ENCODE measurements at places on chromosomes 3 and 15.

DNA sequence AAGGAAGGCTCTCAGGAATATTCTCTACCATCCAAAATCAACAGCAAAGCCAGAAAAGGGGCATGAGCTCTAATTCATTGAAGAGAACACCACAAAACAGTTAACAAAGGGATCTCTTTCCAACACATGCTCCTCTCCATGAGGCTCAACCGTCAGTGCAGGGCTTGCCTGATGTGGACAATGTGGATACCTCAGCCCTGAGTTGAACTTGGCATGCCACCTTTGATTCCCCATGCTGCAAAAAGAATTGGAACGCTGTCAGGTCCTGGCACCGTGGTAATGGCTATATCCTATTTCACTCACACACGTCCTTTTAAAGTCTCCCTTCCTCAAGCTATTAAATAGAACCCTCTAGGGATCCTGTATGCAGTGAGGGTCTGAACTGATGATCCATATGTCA lies 30.7 kb upstream of the IP6K2 start:
- no peak for DNase-seq

- DNase-seq, result no peak
Measured at GRCh38 chr3:191003742-191004141, 141.2 kb upstream of the GMNC start.

DNA sequence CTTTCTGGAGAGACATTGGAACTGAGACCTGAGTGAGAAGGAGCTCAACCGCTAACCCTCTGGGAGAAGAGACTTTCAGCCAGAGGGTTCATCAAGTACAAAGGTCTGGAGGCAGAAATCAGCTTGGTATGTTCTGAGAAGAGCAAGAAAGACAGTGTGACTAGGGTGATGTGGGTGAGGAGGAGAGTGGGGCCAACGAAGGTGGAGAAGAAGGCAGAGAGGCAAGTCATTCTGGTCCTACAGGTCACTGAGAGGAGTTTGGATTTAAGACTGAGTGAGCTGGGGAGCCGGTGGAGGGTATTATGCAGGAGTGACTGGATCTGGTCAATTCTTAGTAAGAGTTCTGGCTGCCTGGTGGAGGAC lies 12.2 kb downstream of the XIRP1 start:
- no peak for DNase-seq

DNA sequence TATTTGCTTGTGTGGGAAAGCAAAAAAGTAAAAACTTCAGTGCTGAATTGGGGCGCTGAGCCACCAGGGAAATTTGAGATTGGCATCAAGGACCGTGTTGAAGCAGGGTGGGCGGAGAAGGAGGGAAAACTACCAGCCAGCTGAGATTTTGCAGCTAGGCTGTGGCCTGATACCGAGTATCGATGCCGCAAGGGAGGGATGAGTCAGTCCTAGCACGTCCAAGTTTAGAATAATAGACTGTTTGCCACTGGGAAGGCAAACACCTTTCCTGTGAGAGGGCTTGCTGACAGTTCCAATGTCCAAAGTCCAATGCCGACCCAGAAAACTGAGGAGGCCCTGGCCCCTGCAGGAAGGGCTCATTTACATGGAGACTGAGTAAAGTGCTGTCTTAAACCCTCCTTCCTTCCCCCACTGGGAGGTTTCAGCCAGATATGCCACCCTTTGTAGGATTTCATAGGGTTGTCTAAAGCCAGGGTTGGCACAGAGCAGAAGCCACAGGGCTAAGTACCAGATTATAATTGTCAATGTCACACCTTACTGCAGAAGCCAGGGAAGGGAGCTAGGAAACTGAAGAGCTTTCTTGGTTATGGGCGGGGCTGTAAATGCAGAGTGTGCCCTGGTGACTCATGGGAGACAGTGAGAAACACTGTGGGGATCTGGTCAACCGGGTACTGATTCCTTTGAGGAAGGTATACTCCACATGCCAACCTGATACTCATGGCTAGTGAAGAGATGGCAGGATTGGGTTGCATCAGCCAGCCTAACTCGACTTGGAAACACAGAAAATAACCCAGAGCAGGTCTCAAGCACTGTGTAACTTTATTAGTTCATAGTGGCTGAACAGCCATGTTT lies 28.4 kb upstream of the PIK3CB start:
- no peak for DNase-seq

GRCh38 chr3:45677033-45677446 lies 12.2 kb upstream of the SACM1L start:
- DNase-seq, result peak; percentile 79

- no peak for DNase-seq
Measured at GRCh38 chr15:51108933-51109550, 14.3 kb upstream of the TNFAIP8L3 start.

GRCh38 chr3:51717446-51717845 lies 10.6 kb downstream of the GRM2 start:
- no peak for DNase-seq

GRCh38 chr15:90596943-90597342 lies 67.2 kb downstream of the CRTC3 start:
- DNase-seq, result no peak

DNA sequence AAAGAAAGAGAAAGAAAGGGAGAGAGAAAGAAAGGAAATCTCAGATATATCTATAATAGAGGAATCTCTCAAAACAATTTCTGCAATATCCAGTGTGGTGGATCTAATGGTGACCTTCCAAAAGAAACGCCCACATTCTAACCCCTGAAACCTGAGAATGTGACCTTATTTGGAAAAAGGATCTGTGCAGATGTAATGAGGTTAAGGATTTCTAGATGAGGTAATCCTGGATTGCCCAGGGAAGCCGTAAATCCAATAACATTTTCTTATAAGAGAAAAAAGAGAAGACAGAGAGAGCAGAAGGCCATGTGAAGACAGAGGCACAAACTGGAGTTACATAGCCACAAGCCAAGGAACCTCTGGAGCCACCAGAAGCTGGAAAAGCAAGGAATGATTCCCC lies 307.6 kb downstream of the ZBTB20 start:
- DNase-seq, result no peak

DNA sequence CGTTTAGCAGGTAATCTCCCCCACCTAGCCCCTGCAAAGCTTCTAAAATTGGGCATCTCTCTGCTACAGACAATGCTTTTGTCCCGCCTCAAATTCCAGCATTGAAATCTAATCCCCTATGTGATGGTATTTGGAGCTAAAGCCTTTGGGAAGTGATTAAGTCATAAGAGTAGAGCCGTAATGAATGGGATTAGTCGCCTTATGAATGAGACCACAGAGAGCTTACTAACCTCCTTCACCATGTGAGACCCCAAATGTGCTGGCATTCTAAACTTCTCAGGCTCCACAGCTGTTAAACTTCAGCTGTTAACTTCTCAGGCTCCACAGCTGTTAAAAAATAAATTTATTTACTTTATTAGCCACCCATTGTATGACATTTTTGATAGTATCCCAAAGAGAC lies 374.2 kb upstream of the BCHE start:
- DNase-seq, result no peak

- no peak for DNase-seq
Measured at GRCh38 chr15:43998607-43999006, 171.8 kb downstream of the WDR76 start.

DNA sequence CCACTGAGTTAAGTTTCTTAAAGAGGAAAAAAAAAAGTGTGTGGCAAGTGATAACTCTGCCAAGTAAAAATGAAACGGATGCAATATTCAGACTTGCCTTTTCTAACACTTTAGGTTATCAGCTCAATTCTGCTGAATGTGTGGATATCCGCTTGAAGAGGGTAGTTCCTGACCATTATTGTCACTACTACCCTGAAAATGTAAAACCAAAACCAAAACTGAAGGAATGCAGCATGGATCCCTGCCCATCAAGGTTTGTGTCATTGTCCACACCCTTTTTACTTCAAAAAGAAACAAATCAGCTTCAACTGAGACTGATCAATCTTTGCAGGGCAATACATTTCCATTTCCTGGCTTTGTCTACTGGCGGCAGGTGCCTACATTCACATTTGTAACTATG lies 236.1 kb downstream of the ADAMTSL3 start:
- DNase-seq, result no peak

DNA sequence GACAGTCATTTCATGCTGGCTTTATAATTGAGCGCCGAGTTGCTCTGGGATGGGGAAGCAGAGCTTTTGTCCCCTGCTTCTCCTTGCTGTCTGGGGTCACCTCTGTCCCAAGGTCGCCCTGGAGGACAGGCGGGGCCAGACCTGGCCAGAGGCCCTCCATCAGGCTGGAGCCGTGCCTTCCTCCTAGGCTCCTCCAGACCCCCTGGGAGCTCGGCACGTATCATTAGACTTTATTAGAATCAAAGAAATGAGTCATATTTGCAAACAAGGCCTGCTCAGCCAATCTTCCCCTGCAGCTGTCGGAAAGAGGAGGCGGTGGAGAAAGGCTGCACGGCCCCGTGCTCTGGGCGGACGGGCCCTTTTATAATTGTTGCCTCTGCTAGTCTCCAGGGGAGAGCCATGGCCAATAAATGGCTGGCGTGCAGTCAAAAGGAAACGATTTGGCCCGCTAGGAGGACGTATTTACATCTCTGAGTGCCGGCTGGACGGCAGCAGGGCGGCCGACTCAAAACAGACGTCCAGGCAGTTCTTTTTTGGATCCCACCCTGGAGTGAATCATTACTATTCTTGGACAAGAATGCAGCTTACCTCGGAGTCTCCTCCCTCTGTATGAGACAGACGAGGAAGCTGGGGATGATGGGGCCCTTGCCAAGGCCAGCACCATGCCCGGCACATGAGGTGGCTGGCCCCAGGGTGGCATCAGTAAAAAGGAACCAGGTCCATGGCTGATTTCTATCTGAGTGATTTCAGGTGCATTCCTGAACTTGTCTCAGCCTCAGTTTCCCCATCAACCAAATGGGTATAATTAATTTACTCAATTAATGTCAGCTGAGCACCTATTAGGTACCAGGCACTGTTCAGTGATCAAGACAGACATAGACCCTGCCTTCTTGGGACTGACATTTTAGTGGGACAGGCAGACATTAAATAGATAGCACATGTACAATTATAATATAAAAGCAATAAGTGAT lies 50.6 kb downstream of the SLC6A6 start:
- no peak for DNase-seq

DNA sequence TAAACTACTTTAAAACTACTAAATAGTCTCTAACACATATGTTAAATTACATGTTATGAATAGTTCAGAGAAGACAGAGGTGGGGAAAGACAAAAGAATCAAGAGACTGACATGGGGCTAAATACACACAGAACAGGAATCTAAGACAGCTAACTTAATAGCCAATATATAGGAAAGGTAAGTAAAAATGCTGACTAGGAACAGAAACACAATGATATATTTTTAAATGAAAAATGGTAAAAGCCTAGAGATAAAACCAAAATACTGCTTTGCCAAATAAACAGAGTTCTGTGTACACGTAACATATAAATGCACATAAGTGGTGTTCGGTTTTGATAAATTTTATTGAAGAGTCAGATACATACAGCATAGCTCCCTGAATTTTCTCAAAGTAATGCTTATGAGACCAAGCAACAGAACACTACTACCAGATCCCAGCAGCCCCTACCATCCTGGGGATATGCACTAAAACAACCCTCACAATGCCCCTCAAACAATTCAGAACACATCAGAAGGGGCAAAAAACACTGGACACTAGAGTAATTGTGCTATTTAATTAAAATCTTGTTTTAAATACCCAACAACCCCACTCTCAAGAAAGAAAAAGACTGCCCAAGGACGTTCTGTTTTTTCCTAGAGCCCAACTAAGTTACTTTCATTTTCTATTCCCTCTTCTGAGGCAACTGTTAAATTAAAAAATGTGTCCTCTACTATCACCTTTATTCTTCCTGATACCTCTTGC lies 121.1 kb downstream of the ADAM10 start:
- no peak for DNase-seq

DNA sequence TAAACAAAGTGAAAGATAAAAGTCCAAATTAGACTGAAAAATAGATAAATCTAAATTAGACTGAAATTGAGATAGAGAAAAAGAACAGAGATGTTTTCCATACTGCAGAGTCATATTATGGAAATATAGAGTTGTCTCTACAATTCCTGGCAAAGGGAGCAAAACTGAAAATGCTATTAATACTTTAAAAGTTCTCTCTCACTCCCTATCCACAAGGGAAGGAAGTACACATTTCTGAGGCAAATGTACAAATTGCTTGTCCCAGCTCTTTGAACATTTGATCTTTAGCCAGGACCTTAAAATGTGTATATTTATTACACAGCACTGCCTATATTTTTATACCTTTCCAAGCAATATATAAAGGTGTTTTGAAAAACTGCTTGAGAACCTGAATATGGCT lies 225.1 kb upstream of the SEMA6D start:
- DNase-seq, result no peak

DNA sequence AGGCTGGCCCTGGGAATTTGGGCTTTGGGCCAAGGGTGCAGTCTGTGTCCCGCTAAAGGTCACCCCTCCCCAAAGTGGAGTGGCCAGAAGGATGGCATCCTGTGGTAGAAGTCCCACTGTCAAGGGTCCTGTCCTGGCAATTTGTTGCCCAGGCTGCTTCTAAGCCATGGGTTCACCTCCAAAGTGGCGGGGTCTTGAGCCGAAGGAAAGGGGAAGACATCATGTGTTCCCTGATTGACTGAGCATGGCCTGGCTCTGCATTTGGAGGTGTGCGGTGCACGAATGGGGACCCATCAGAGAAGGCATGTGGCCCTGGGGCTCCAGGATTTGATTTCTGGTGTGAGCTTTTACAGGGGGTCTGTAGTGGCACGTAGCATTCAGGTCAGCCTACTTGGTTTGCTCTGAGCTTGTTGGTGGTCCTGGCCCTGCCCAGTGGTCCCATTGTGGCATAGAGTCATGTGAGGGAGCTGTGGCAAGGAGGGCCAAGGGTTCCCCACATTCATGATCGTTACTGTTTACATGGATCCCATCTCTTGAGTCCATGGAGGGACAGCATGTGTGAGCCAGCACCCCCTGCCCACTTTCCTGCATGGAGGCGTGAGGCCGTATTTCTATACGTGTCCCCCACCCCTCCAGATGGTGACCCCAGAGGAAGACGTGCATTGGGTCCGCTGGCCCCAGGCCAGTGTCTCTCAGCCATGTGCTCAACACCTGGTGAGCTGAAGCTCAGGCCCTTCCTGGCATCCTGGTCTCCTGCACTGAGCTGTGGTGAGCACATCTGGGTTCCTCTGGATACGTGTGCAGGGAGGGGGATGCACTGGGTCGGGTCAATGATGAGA lies 225.1 kb downstream of the SNRPN start:
- no peak for DNase-seq

DNA sequence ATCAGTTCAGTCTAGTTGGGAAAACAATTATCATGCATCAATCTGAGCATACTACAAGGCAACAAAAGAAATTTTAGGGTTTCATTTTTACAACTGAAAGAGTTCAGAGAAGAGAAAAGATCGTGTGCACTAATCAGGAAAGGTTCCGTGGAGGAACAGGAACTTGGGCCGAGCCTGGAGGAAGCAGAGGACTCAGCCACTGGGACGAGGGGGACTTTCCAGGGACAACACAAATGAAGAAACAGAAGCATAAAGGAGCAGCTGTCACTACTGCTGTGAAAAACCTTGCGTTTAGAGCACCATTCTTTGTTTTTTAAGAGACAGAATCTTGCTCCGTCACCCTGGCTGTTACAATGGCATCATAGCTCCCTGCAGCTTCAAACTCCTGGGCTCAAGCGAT lies 60.5 kb downstream of the MYO1E start:
- DNase-seq, result no peak

DNA sequence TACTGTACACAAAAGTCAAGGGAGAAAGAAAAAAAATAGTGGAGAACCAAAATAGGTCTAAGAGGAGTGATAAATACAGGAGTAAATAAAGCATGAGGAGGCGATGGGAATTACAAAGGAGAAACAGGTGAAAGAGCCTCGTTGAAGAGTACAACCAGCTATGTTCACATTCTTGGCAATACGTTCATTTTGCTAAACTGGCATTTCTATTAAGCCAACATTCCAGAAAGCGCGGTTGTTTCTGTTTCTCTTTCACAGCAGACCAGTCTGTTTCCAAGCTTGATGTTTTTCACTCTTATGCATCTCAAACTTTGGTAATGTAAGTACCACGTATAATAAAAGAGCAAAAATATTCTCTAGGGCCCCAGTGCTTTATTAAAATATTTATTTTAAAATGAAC lies 74.5 kb downstream of the NSUN3 start:
- DNase-seq, result no peak

All from activated effector memory CD4-positive, alpha-beta T cell treated with anti-CD3 and anti-CD28 coated beads, Interleukin-2, amount 50 U/mL, for 16 hours (primary cell).